PC-3 (cell line): ENCODE measurements at places on chromosomes 11 and 22. TPM values are rescaled to one million over a fixed set of nuclear protein-coding genes. Genes with fewer than 3 reads are reported as not detected.
A peak's percentile ranks its signal among the peaks of the same experiment; 100 is the strongest.

The RFPL1 gene
- not detected in 2 replicates for total RNA-seq

DNA sequence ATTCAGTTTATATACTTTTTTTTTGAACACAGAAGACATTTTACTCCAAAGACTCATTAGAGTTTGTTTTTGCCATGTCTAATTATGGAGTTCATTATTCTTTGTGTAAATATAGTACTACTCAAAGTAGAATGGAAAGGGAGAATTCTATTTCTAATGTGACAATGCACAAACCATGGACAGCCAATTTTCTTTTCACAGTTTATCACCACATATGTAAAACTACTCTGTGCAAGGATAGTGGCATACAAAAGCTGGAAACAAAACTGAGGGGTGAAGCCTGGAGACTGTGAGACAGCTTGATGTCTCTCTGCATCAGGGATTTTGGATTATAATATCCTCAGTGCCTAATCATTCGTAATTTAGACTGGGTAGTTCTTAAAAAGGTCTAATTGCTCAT lies 75.5 kb downstream of the LUZP2 start:
- no peaks in the 10 kb centered on the region for H3K36me3 ChIP-seq
- DNase-seq: no peak
- H3K4me3 ChIP-seq: no peak overlapping the region
- H3K27me3 ChIP-seq: no peaks in the 10 kb centered on the region
- no peak overlapping the region for H3K27ac ChIP-seq

- H3K4me1 ChIP-seq: peaks cover 6% of the 10 kb centered on the region; the same call in 1 of the 2 replicates
- H3K27ac ChIP-seq: no peak overlapping the region
- no peak for DNase-seq
- 0 out of 2 replicates have a peak, but pooled peaks cover 5% of the 10 kb centered on the region for H3K27me3 ChIP-seq
- no peak overlapping the region for H3K4me3 ChIP-seq
Measured at GRCh38 chr11:4547416-4547815, 2.4 kb downstream of the OR52M1 start.

DNA sequence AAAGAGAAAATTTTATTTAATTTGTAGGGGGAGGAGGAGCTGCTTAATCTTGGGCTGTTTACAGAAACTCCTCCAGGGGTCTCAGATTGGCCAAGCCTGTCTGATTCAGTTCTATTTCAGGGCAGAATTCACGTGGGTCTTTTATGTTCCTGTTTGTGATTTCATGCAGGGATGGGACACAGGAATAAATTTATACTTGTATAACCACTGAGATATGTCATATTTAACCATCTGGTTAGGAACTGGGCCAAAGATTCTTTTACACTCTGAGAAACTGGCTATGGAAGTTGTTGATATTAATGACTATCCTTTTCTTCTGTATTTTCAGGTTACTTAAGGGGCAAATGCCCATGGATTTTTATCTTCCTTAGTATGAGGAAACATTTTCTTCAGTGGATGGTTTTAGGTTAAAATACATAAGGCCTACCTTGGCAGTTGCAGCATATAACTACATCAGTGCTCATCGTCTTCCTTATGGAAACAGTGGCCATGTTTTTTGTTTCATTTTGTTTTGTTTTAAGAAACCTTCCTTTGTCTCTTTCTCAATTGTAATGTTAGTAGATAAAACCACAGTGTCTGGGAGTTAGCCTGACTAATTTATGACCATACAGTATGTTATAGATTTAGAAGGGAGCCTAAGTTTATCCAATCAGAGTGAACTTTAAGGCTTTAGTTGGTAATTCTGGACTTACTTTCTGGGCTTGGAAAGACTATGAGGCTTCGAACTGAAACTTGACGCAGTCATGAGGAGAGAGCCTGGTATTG lies 132.4 kb upstream of the ANO3 start:
- no peak for DNase-seq
- H3K27ac ChIP-seq: no peak overlapping the region
- H3K4me1 ChIP-seq: 0 out of 2 replicates have a peak, but pooled peaks cover 4% of the 10 kb centered on the region
- no peak overlapping the region for H3K4me3 ChIP-seq
- no peaks in the 10 kb centered on the region for H3K36me3 ChIP-seq

The NDUFS8 gene
- total RNA-seq: 560 and 576 TPM in 2 replicates

- H3K27ac ChIP-seq: no peak overlapping the region
- no peaks in the 10 kb centered on the region for H3K4me1 ChIP-seq
- H3K4me3 ChIP-seq: no peak overlapping the region
- H3K27me3 ChIP-seq: no peaks in the 10 kb centered on the region
- no peaks in the 10 kb centered on the region for H3K36me3 ChIP-seq
Measured at GRCh38 chr11:74485868-74486267, 7.7 kb downstream of the LIPT2 start.

- no peak overlapping the region for H3K27ac ChIP-seq
- H3K4me1 ChIP-seq: no peaks in the 10 kb centered on the region
- H3K4me3 ChIP-seq: no peak overlapping the region
Measured at GRCh38 chr11:86214710-86215109, 29.8 kb upstream of the EED start.

DNA sequence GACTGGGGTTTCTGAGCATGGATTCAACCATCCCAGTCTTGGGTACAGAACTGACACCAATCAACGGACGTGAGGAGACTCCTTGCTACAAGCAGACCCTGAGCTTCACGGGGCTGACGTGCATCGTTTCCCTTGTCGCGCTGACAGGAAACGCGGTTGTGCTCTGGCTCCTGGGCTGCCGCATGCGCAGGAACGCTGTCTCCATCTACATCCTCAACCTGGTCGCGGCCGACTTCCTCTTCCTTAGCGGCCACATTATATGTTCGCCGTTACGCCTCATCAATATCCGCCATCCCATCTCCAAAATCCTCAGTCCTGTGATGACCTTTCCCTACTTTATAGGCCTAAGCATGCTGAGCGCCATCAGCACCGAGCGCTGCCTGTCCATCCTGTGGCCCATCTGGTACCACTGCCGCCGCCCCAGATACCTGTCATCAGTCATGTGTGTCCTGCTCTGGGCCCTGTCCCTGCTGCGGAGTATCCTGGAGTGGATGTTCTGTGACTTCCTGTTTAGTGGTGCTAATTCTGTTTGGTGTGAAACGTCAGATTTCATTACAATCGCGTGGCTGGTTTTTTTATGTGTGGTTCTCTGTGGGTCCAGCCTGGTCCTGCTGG lies 4.9 kb downstream of the MRGPRX3 start:
- no peak for DNase-seq
- no peaks in the 10 kb centered on the region for H3K36me3 ChIP-seq
- H3K4me1 ChIP-seq: no peaks in the 10 kb centered on the region
- H3K4me3 ChIP-seq: no peak overlapping the region
- peaks cover 54% of the 10 kb centered on the region for H3K27me3 ChIP-seq

DNA sequence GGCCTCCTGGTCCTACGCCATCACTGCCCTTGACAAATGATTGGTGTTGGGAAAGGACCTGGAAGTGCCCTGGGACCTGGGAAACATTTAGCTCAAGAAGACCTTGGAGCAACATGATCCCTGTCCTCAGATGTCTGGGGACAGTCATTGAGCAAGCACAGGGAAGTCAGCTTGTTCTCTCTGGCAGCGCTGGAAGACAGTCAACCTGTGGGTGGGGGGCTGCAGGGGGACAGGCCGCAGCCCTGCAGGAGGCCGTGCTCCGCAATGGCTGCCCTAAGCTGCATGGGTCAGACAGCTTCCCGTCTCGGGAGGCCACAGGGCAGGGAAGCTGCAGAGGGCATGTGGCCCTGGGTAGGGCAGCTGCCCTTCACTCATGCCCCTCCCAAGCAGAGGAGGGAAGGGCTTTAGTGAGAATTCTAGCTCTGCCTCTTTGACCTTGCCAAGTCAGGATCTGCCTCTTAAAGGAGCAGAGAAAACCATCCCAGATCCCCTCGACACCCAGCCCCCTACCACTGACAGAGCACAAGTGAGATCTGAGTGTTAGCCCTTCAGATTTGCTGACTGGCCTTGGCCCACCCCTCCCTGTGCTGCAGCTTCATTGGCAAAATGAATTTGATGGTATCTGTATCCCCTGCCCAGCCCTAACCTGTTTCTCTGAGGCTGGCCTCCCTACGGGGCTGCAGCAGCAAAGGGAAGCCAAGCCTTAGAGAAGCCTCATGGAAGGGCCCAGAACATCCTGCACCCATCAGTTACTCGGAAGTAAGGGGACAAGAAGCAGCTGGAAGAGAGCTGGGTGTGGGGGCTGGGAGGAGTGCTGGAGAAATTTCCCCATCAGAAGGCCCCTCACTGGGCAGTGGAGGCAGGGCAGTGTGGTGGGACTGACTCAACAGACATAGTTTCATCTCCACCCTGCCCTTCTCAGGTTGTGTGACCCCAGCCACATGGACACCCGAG lies 6.2 kb upstream of the SREBF2 start:
- H3K27me3 ChIP-seq: no peaks in the 10 kb centered on the region
- peaks cover 13% of the 10 kb centered on the region for H3K4me1 ChIP-seq
- DNase-seq: no peak
- no peak overlapping the region for H3K4me3 ChIP-seq
- H3K36me3 ChIP-seq: peaks cover 5% of the 10 kb centered on the region

GRCh38 chr11:108592591-108593213 lies 866 bp downstream of the EXPH5 start:
- peak overlapping the region; percentile 85 for H3K27ac ChIP-seq
- peak; percentile 44 for DNase-seq
- H3K4me1 ChIP-seq: peaks cover 19% of the 10 kb centered on the region
- no peaks in the 10 kb centered on the region for H3K36me3 ChIP-seq
- no peaks in the 10 kb centered on the region for H3K27me3 ChIP-seq
- H3K4me3 ChIP-seq: peak overlapping the region; percentile 88

DNA sequence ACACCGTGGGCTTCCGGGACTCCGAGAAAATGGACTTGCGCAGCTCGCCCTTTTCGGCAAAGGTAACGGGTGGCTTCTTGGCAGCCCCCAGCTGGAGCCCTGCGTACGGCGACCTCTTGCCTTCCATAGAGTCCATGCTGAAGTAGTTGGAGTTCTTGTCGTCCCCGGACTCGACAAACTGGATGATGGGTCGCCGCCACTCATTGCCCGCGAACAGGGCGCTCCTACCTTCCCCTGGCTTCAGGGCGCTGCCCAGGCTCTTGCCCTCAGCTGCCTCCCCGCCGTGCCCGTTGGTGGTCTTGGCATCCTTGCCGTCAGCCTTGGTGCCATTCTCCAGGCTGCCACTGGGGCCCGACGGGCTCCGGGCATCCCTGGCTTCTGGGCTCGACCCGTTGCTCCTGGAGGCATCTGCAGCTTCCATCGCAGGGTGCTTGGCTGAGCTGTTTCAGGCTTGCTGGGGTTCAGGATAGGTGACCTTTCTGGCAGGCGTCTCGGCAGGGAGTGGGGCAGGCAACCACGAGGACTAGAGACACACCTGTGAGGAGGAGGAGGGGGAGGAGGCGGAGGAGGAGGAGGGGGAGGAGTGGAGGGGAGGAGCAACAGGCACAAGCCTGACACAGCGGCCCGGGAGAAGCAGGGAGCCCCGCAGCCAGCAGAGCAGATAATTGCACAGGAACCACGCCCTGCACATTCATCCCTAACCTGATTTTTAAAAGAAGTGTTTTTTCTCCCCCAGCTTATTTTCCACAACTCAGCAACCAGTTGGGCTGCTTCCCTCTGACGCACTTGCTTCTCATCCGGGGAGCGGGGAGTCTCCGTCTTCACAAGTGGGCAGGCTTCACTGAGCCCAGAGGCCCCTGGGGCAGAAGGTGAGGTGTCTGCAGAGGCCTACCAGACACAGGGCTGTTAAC lies at the start of gene TRIM29:
TRIM29 (minus strand) TSS at position 503 of the 911 bp plus-strand sequence; CDS start at position 421, 82 bp downstream.
- no peaks in the 10 kb centered on the region for H3K27me3 ChIP-seq
- peaks cover 19% of the 10 kb centered on the region for H3K4me1 ChIP-seq
- no peaks in the 10 kb centered on the region for H3K36me3 ChIP-seq
- peak; percentile 76 for DNase-seq
- peak within 1 kb of the TSS; percentile 29; the same call in 1 of the 2 replicates for H3K4me3 ChIP-seq

DNA sequence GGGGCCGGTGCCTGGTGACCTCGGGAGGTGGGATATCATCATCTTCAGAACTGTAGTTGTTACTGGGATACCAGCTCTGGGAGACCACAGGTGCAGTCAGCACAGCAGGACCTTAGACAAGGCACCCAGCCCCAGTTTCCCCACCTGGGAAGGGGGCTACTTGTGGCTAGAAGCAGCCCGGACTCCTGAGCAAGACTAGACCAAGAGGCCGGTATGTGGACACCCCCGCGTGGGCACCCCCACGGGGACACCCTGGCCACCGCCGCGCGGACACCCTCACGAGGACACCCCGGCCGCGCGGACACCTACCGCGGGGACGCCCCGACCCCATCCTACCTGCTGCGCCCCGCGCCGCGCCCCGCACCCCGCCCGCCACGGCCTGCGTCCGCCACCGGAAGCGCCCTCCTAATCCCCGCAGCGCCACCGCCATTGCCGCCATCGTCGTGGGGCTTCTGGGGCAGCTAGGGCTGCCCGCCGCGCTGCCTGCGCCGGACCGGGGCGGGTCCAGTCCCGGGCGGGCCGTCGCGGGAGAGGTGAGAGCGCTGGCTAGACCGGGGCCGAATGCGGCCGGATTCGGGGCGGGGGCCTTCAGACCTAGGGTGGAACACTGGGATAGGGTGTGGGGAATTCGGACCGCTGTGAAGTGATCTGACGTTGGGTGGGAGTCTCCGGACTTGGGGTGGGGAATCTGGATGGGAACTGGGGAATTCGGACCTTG lies at the start of the genes COMT and TXNRD2:
COMT (plus strand) TSS at position 408 of the 718 bp plus-strand sequence. CDS start 20,755 bp downstream, outside the sequence.
TXNRD2 (minus strand) TSS at position 454 of the 718 bp plus-strand sequence; CDS start at position 439, 15 bp downstream.
- peak within 1 kb of the TSS; percentile 25 for H3K27ac ChIP-seq
- H3K36me3 ChIP-seq: no peaks in the 10 kb centered on the region
- no peaks in the 10 kb centered on the region for H3K27me3 ChIP-seq
- peak within 1 kb of the TSS; percentile 93 for H3K4me3 ChIP-seq
- peaks cover 23% of the 10 kb centered on the region for H3K4me1 ChIP-seq
- peak; percentile 57 for DNase-seq

DNA sequence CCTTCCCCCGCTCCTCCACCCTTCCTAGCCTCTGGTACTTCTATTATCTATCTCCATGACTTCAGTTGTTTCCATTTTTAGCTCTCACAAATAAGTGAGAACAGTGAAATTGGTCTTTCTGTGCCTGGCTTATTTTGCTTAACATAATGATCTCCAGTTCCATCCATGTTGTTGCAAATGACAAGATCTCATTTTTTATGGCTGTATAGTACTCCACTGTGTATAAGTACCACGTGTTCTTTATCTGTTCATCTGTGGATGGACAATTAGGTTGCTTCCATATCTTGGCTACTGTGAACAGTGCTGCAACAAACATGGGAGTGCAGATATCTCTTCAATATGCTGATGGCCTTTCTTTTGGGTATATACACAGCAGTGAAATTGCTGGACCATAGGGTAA lies 6.9 kb upstream of the ABCC8 start:
- peaks cover 12% of the 10 kb centered on the region for H3K27me3 ChIP-seq
- no peak for DNase-seq
- no peak overlapping the region for H3K4me3 ChIP-seq
- H3K27ac ChIP-seq: no peak overlapping the region

GRCh38 chr11:47899801-47900200 lies 51.7 kb upstream of the NUP160 start:
- H3K27ac ChIP-seq: no peak overlapping the region
- DNase-seq: no peak
- no peak overlapping the region for H3K4me3 ChIP-seq
- H3K27me3 ChIP-seq: no peaks in the 10 kb centered on the region
- H3K36me3 ChIP-seq: no peaks in the 10 kb centered on the region
- no peaks in the 10 kb centered on the region for H3K4me1 ChIP-seq

GRCh38 chr22:38872831-38873248 lies 824 bp upstream of the CBX6 start:
- H3K27me3 ChIP-seq: no peaks in the 10 kb centered on the region
- H3K27ac ChIP-seq: peak overlapping the region; percentile 30
- H3K4me1 ChIP-seq: peaks cover 24% of the 10 kb centered on the region

GRCh38 chr22:43216738-43217137 lies 29.8 kb upstream of the TTLL12 start:
- no peak for DNase-seq
- no peak overlapping the region for H3K27ac ChIP-seq
- H3K36me3 ChIP-seq: no peaks in the 10 kb centered on the region
- H3K27me3 ChIP-seq: no peaks in the 10 kb centered on the region
